ENCODE measurements at places on chromosomes 16 and 17.

GRCh38 chr17:47807421-47807820 is 14.2 kb downstream of the OSBPL7 start:
- no peak for DNase-seq

DNA sequence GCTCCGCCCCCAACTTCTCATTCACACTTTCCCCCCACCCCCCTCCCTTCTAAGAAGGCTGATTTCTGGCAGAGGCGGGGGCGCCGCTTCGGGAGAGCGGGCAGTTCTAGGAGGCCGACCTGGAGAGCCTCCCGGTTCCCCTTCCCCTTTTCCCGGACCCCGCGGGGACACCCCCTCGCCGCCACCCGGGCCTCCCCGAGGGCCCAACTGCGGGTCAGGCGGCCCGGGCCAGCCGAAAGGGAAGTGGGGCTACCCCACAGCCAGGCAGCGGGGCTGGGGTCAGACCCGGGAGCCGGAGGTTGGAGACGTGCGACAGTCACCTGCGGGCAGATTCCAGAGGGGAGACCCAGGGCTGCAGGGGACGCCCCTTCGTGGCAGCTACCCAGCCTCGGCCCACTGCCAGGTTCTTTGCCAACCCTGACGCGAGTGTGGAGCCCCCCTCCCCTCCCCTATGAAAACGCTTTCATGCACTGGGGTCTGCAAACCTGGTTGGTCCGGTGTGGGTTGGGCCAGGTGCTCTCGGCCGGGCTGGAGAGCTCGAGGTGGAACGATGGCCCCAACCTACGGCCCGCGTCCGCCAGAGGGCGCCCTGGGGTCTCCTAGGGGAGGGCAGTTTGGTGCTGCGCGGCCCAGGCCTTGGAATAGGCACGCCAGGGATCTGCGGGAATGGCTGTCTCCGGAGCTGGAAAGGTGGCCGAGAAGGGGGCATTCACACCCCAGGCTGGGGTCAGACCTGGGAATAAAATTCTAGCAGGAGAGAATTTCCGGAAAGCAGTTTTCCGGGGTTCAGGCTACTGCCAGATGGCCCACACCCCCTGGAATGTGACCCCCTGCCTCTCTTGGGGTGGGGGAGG is 721 bp upstream of the SOCS3 start:
- DNase-seq: peak; percentile 58

GRCh38 chr17:76644995-76645394 is 1.4 kb upstream of the ST6GALNAC1 start:
- no peak for DNase-seq

GRCh38 chr17:50920891-50921586 is 54.9 kb upstream of the TOB1 start:
- no peak for DNase-seq

DNA sequence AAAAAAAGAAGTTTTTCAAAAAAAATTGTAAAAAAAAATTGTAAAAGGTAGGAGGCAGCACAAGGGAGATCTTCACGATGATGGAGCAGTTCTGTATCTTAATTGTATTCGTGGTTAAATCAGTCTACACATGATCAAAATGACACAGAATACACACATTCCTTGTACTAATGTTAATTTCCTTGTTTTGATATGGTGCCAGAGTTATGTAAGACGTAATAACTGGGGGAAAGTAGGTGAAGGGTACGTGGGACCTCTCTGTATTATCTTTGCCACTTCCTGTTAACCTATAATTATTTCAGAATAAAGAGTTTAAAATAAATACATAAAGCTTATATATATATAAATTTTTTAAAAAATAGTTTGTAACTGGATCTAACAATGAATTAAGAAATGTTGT is 36.8 kb downstream of the HELZ start:
- DNase-seq: no peak

DNA sequence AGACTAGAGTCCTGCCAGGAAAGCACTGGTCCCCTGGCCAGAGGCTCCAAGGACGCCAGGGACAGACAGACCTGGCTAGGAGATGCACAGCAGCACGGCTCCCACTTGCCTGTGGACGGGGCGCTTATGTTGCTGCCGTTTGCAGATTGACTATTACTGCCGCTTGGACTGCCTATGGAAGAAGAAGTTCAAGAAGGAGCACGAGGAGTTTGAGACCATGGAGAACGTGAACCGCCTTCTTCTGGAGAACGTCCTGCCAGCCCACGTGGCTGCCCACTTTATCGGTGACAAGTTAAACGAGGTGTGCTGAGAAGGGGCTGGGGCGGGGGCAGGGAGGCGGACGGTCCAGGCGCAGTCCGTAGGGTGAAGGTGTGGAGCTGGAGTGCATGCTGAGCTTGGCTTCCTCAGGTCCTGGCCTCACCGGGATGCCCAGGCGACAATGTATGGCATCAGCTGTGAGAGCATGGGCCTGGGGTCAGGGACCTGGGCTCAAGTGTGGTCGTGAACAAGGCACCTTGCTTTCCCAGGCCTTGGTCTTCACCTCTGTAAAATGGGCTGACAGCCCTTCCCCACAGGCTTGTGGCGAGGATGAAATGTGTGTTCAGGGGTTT is 45.6 kb downstream of the ADCY7 start:
- DNase-seq: no peak

DNA sequence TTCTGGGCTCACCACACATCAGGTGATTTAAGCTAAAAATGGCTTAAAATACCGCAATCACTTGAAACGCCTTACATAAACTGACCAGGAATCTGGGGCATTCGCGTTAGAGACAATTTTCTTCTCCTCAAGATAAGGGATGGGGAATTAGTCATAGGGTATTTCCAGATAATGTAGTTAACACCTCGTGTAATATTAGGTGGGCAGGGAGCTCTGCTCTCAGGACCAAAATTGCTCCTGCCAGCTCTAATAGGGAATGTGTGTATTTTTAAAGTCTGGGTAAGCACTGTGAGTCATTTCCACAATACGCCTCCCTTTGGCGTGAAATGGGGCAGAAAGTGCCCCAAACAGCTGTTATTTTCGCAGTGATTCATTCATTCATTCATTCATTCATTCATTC is 408.6 kb downstream of the MAF start:
- no peak for DNase-seq

DNA sequence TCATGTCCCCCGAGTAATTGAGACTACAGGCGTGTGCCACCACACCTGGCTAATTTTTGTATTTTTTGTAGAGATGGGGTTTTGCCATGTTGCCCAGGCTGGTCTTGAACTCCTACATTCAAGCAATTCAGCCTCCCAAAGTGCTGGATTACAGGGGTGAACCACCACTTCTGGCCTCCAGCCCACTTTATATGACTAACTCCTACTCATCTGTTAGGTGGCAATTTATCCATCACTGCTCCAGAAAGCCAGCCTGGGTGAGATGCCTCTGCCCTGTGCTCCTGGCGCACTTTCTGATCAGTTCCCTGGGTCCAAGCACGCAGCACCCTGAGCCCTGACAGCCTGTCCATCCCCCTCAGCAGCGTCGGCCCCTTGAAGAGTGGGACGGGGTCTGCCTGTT is 29.4 kb downstream of the ADAM11 start:
- DNase-seq: no peak

GRCh38 chr17:9676820-9677310 is 31.5 kb downstream of the USP43 start:
- DNase-seq: no peak

DNA sequence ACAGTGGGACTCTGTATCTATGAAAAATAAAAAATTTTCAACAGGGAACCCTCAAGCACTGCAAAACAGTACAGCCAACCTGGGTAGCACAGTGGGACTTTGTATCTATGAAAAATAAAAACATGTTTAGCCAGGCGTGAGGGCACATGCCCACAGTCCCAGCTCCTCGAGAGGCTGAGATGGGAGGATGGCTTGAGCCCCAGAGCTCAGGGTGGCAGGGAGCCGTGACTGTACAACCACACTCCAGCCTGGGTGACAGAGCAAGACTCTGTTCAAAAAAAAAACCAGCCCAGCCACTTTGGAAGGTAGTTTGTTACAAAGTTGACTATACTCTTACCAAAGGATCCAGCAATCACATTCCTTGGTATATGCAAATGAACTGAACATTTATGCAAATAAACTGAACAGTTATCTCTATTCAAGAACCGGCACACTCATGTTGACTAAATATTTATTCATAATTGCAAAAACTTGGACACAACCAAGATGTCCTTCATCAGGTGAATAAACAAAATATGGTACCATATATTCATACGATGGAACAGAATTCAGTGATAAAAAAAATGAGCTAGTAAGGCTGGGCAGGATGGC is 5.2 kb downstream of the RPH3AL start:
- no peak for DNase-seq

DNA sequence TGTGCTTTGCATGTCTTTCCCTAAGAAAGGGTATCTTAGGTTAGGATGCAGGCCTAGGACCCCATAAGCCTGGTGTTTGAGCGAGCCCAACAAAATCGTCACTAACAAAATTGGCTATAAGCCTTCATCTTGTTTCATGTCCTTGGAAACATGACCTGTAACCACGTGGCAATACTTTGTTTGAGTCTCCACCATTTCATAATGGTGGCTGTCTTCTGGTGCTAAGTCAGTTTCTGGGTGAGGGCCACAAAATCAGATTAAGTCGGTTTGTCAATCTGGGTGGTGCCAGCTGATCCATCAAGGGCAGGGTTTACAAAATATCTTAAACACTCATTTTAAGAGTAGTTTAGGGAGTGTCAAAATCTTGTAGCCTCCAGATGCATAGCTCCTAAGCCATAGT is 33.0 kb downstream of the C16orf54 start:
- DNase-seq: no peak

DNA sequence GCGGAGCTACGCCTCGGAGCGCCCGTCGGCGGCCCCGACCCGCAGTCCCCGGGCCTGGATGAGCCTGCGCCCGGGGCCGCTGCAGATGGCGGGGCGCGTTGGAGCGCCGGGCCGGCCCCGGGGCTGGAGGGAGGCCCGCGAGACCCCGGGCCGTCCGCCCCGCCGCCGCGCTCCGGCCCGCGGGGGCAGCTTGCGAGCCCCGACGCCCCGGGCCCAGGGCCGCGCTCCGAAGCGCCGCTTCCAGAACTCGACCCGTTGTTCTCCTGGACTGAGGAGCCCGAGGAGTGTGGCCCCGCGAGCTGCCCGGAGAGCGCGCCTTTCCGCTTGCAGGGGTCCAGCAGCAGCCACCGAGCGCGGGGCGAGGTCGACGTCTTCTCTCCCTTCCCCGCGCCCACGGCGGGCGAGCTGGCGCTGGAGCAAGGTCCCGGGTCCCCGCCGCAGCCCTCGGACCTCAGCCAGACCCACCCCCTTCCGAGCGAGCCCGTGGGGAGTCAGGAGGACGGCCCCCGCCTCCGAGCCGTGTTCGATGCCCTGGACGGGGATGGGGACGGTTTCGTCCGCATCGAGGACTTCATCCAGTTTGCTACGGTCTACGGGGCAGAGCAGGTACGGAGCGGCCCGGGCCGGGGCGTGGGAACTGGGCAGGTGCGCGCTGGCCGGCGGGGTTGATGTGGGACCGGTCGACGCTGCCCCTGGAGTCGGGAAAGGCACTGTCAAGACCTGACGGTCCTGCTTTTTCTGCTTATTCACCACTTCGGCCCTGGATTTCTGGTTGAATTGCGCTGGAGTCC is 861 bp downstream of the RAB11FIP3 start:
- DNase-seq: no peak

DNA sequence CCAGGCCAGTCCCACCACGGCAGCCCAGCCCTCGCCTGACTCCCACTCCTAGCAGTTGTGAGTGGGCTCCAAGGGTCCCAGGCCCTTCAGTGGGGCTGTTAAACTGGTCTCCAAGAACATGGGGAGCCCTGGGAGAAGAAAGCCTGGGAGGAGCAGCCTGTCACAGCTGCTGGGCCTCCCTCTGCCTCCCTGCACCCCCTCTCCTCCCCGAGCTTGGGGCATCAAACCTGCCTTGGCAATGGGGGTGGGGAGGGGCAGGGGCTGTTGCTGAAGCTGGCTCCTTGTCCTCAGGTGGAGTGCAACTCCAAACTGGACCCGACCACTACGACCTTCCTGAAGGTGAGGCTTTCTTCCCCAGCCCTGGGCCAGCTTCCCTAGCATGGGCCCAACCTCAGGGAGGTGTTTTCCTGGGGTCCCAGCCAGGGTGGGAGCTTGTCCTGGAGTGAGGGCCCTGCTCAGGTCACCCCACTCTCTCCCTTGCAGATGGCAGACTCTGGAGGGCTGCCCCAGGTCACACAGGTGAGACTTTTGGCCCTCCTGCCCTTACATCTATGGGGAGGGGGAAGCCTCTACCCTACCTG is 6.6 kb upstream of the SETD6 start:
- DNase-seq: no peak

- peak; percentile 3 for DNase-seq
Measured at GRCh38 chr17:22694362-22695227, 1002.3 kb downstream of the KCNJ18 start.
